T-cell (primary cell): ENCODE measurements at places on chromosomes 11 and 22.
A peak's percentile ranks its signal among the peaks of the same experiment; 100 is the strongest.

GRCh38 chr11:3834664-3835461 lies 5.9 kb downstream of the RHOG start:
- peak; percentile 18 for DNase-seq

DNA sequence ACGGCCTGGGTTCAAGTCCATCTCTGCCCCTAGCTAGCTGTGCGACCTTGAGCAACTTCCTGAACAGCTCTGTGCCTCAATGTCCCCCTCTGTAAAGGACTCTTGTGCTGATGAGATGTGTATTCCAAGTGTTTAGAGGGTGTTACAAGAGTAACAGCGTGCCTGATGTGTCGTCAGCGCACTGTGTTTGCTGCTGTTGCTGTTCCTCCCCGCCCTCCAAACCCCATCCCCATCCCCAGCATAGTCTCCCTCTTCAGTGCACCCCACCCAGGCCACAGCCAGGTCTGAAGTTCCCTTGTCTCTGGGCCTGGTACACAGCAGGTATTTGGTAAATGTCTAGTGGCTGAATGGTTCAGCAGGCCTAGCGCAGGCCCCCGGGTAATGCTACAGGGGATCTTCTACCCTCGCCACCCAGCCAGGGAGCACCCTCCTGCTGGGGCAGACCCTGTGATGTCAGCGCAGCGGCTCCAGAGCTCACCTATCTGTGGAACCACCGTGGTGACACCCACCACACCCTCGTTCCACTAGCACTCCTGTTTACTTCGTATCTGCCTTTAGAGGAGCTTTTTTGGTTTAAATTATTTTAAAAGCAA lies 10.3 kb downstream of the CBX7 start:
- DNase-seq, result no peak

GRCh38 chr11:87258171-87258833 lies 220.6 kb downstream of the TMEM135 start:
- DNase-seq, result no peak

DNA sequence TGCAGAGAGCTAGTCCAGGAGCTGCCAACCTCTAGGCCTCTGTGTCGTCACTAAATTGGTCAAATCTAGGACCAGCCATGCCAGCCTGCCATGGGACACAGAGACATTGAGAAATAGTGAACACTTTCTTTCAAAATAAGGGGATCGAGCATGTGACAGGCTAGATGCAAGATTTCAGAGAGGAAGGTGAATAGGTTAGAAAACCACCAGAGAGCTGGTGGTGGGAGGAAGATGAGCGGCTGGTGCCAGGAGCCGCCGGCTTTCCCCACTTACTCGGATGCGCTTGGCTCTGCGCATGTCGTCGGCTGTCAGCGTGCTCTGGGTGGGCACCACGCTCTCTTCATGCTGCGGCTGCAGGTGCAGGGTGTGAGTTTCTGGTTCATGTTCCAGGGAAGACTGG lies 35.4 kb upstream of the NFRKB start:
- no peak for DNase-seq

DNA sequence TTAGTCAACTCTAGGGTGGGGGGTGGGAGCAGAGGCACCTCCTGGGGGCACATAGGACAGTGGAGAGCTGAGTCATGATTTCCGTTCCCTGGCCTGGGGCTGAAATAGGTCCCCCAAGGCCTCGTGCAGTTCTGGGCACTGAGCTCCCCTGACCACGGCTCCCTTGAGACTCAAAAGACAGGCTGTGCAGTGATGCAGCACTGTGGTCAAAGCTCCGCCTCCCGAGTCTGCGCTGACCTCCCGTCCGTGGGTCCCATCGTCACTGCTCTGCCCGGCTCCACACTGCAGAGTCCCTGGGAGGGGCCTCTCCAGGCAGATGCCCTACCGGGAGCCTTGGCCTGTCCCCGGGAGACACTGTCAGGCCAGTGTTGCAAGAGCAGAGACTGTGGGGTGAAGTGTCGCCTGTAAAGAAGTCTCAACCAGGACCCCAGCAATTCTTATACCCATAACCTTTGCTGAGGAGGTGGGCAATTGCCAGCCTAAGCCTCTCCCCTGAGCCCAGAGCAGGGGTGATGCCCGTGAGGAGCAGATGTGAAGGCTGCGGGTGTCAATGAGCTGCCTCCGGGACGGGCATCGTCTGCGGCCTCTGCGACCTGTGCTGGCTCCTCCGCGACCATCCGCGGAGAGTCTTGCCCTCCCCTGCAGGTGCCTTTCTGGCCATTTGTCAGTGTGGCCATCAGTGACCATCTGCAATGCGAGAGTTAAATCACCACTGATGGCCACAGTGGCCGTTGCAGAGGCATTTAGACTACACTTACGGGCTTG lies 877.3 kb downstream of the BRD1 start:
- DNase-seq, result no peak
